Stimulated activated CD4-positive, alpha-beta T cell treated with anti-CD3 and anti-CD28 coated beads, TNF-alpha, amount 100 ng/mL, for 1 hour (primary cell): ENCODE measurements at places on chromosomes 1 and 21.

- no peak for DNase-seq
Measured at GRCh38 chr1:41868241-41868998, 50.3 kb downstream of the HIVEP3 start.

- DNase-seq, result no peak
Measured at GRCh38 chr1:201593200-201593921, 54.4 kb downstream of the NAV1 start.

DNA sequence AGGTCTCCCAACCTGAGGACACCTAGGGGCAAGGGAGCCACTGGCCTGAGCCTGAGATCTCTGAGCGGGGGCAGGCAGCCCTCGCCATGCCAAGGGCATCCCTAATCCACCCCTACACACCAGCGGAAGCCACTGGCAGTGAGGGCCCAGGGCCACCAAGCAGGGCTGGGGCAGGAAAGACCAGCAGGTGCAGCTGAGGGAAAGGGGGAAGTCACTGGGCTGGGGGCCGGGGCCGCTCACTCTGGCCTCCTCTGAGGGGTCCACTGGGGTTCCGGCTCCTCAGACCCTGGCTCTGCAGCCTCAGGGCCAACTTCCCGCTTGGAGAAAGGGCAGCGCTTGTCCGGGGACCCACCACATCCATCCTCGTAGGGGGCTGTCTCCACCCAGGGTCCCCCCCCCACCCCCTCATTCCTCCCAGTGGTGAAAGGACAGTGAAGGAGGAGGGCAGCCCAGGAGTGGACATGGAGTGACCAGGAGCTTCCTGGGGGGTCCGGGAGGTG is 42.5 kb upstream of the ACTRT2 start:
- DNase-seq, result no peak

DNA sequence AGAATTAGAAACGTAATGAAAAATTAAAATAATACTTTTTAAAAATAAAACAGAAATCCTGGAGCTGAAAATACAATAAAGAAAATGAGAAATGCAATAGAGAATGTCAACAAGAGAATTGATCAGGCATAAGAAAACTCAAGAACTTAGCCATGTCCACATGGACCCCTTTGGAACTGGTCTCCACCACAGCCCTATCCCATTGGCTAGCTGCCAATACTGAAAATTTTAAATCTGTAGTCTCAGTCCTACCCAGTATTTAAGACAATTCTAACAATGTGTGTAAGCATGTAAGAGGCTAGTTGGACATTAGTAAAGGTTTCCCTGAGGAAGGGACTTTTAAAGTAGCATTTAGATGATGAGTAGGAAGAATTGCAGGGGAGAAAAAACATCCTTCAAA is 25.8 kb upstream of the RRP15 start:
- no peak for DNase-seq

GRCh38 chr1:4220362-4220761 is 320.3 kb upstream of the C1orf174 start:
- DNase-seq, result no peak

- no peak for DNase-seq
Measured at GRCh38 chr1:236688705-236689104, 2.4 kb downstream of the ACTN2 start.

DNA sequence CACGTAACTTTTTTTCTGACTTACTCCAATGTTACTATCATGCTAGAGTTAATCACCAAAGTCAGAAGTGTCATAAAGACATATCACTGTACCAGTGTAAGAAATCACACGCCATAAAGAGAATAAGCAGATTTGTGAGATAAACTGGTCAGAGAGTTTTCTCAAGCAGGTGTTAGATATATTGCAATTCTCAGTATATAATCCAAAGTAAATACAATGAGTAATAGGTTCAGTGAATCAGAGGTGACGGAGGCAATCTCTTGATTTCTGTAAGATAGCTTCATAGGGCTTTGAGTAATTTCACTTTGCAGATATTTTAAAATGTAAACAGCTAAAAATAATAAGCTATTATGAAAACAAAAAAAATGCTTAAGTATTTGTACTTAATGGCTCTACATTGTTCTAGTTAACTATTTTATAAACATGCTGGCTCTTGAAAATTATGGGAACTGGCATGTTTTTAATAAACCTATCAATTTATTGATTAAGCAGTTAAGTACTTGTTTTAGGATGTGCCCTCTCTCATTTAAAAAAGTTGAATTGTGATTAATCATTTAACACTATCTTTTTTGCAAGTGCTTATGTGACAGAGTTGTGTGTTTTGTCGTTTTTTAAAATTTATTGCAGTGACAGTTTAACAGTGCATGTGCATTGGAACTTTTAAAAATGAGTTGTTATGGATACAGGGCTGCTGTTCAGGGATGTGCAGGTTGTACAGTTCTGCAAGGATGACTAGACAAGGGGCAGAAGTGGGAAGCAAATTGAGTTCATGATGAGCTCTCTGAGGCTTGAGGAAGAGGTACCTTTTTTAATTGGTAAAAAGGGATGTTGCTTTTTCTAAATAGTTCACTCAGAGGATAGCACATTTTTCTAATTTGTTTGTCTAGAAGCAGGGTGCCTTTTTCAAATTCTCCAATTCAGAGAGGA is 119.1 kb downstream of the USP25 start:
- no peak for DNase-seq

- no peak for DNase-seq
Measured at GRCh38 chr1:42777852-42778251, 6.9 kb upstream of the TMEM269 start.
